ENCODE measurements at places on chromosomes 5 and 9. TPM values are rescaled to one million over a fixed set of nuclear protein-coding genes. Genes with fewer than 3 reads are reported as not detected.

DNA sequence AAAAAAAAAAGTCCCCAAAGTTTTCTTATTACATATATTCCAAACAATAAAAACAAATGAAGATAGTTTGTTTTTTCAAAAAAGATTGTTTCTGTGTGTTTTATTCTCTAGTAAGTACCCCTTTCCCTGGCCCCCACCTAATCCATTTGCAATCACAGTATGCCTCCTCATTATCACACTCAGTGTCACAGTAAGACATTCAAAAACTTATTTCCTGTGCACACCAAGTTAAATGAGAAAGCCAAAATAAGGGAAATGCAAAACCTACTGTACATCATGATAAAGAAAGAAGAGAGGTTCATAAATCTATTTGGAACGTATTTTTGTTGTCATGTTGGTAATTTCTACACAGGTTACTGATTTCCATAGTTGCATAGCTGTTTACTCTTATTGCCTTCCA, 62.3 kb downstream of the ST8SIA4 start:
- peak; percentile 29 for ATAC-seq

DMGDH gene
- 2.1 TPM for total RNA-seq

DNA sequence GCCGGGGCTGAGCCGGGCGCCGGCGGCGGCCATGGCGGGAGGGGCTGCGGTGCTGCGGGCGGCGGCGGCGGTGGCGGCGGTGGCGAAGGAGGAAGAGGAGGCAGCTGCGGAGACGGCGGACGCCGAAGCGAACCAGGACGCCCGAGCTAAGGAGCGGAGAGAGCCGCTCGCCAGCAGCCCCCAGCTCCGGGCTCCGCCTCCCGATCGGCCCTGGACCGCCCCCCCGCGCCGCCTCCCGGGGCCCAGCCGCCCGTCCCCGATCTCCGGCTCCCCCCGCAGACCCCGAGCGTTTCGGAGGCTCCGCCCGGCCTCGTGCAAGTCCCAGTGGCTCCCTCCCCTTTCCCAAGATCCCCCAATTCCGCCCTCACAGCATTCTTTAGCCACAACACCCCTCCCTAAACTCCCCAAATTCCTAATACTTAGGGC, at the start of gene ASTN2:
TSS of gene ASTN2 (minus strand) at position 152 of the 426 bp plus-strand sequence. CDS start at position 33, 119 bp downstream.
- peak; percentile 49 for ATAC-seq

DNA sequence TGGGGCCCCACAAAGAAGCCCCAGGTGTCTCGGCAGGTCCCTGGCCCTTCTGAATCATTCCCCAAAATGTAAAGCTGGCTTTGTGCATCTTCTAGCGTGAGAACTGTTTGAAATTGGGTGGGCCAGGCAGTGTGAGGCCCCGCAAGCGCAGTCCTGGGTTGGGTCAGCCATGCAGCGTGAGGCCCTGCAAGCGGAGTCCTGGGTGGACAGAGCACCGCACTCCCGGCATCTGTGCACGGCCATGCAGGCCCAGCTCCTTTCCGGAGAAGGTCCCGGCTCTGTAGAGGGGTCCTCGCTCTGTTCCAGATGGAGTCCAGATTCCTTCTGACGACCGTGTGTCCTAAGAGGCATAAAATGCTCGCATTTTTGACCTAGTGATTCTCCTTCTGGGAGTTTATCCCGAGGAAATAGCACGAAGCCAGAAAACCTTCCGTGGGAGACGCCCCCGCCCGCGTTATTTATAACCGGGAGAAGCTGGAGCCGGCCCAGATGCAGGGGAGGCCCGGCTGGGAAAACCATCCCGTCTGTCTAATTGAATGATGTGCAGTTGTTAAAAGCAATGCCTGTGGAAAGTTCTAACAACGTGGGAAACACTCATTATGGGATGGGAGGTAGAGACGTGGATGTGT, 19.4 kb upstream of the NOTCH1 start:
- peak; percentile 11 for ATAC-seq

BRINP1 gene
- 54.9 TPM for total RNA-seq

SH3GL2 gene
- 9.4 TPM for total RNA-seq

DNA sequence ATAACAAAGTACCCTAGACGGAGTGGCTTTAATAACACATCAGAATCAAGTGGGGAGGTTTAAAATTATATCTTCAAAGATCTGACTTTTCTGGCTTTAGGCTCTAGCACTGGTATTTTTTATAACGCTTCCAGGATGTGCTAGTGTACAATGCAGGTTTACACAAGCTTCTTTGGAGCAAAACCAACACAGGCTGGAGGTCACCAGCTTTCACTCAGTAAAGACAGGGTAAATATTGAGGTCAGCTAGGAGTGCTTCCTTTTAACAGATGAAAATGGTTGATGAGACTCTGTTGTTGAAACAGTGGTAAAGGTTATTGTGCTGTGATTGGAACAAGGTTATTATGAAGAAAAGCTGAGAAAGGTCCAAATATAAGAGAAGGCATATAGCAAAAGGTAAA, 414.2 kb downstream of the TAF11L14 start:
- no peak for ATAC-seq

- ATAC-seq = no peak
These were observed 157.2 kb upstream of the ISL1 start for GRCh38 chr5:51225789-51226742.

GRCh38 chr5:93601802-93602155, 18.8 kb downstream of the NR2F1 start:
- ATAC-seq = no peak

DNA sequence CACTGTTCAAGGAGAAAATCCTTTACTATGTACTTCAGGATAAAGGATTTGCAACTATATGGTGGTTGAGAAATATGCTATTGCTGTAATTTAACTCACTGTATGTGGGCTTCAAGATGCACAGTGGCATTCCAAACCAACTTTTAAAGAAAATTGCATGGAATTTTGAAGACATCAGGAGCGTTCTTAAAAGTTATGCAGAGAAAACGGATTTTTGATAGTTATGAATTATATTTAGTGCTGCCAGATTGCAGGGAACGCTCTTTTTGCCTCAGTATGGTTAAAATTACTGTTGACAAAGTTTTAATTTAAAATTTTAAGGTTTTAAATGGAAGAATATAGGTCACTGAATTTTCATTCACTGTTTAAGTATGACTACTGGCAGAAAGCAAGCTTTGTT, 336.1 kb upstream of the EFNA5 start:
- ATAC-seq = no peak

GRCh38 chr9:27478322-27478721, 45.8 kb upstream of the IFNK start:
- no peak for ATAC-seq

GRCh38 chr5:111224561-111225345, 569 bp downstream of the CAMK4 start:
- ATAC-seq = peak; percentile 4

STK32A gene
- total RNA-seq = 8.3 TPM

SLC34A3 gene
- total RNA-seq = 0.21 TPM

GRCh38 chr5:160084144-160084543, 35.1 kb downstream of the PWWP2A start:
- ATAC-seq = no peak

INSL4 gene
- total RNA-seq = 0.08 TPM

GRCh38 chr9:127946728-127947127, 9.1 kb upstream of the DPM2 start:
- ATAC-seq = no peak

- no peak for ATAC-seq
These were observed 107.2 kb upstream of the TXNDC8 start for GRCh38 chr9:110444911-110445310.

GRCh38 chr9:23769307-23769935, 56.6 kb downstream of the ELAVL2 start:
- ATAC-seq = no peak

GRCh38 chr5:139951983-139952382, 91.1 kb downstream of the NRG2 start:
- ATAC-seq = no peak
